ENCODE measurements at places on chromosomes 12 and 14.

DNA sequence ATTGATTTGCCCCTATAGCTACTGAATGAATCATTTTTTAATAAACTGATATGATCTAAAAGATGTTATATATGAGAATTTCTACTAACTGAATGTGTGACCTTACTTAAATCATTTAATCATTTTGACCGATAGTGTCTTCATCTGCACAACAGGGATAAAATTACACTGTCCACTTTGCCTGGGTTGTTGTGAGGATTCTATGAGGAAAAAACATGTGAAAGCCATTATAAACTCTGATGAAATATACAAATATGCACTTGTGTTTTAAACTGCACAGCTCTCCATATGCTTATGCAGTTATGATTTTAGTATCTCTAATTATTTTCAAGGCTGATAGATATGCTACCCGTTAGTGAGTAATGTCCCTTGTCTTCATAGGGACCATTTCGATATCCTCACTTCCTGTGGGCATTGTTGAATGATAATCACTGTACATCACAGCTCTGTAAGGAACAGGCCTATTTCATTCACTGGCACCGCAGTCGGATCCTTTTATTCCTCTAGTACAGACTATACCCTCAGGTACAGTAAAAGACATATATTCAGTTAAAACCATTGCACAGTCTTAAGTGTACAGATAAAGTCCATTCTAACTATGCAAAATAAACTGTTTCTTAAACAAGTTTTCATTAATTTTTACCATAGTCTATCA, 88.7 kb upstream of the RAP1B start:
- no peak for DNase-seq
- H3K27ac ChIP-seq, result no peak overlapping the region
- H3K27me3 ChIP-seq, result no peaks in the 10 kb centered on the region
- H3K36me3 ChIP-seq, result no peaks in the 10 kb centered on the region
- no peak overlapping the region for H3K4me3 ChIP-seq

DNA sequence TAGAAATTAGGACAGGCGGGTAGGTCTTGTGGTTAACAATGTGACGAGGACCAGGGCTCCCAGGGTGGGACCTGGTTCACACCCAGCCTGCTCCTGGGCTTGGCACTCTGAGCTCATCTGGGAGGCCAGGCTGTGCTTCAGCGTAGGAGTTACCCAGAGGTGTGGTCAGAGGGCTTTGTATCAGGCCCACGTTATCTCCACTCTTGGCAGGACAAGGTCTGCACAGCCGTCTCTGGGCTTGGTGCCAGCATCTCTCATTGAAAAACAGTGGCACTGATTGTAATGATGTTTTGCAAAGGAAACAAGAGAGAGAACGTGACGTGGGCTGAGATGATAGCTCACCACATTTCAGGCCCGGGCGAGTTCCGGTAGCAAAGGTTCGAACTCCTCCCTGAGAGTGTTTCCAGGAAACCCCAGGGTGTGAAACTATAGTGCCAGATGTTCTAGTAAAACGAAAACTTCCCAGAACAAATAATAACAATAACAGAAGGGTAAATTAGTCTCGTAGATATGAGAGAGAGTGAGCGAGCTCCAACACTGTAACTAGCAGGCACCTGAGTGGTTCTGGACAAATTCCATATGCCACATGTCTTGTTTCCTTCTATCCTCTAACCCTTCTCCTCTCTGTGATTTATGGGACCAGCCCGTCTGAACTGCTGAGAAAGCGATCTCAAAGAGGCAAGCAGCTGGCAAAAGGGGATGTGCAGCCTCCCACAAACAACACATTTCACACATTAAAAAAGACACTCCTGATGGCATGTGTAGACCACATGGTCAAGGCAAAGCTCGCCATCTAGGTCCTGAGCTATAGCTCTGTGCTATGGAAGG, 227.3 kb downstream of the KTN1 start:
- peak; percentile 16 for DNase-seq
- H3K4me3 ChIP-seq, result peak overlapping the region; percentile 56
- peaks cover 36% of the 10 kb centered on the region for H3K4me1 ChIP-seq
- H3K27me3 ChIP-seq, result no peaks in the 10 kb centered on the region

- no peak overlapping the region for H3K27ac ChIP-seq
- peaks cover 4% of the 10 kb centered on the region for H3K36me3 ChIP-seq
- peaks cover 28% of the 10 kb centered on the region for H3K4me1 ChIP-seq
- peak overlapping the region; percentile 90 for H3K4me3 ChIP-seq
- peaks cover 73% of the 10 kb centered on the region for H3K27me3 ChIP-seq
Measured at GRCh38 chr14:53955671-53956426, 776 bp downstream of the BMP4 start.

DNA sequence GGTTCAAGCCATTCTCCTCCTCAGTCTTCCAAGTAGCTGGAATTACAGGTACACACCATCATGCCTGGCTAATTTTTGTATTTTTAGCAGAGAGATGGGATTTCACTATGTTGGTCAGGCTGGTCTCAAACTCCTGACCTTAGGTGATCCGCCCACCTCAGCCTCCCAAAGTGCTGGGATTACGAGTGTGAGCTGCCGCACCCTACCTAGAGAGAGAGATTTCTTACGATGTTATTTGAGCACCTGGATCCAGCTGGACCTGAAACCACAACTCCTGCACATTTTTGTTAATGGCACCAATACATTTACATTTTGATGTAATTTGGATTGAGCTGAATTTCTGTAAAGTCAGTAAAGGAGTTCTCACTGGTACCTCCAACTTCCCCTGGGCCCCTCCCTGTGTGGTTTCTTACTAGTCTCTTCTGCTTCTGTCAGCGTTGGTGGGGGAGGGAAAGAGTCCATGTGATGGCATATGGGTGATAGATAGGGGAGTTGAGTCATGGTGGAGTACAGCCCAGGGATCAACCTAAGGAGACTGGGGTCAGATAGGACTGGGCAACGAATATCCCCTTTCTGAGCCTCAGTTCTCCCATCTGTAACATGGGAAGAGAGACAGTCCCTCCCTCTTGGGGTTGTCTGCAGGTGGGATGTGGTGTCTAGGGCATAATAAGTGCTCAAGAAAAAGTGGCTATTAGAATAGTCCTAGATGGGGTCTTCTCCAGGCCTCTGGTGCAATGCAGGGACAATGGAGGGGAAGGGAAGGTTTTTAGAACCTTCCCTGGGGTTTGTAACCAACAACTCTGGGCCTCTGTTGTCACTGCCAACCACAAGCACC, 83.3 kb upstream of the MED13L start:
- H3K36me3 ChIP-seq, result no peaks in the 10 kb centered on the region
- H3K27me3 ChIP-seq, result no peaks in the 10 kb centered on the region
- DNase-seq, result no peak
- peak overlapping the region; percentile 86 for H3K4me3 ChIP-seq
- peak overlapping the region; percentile 60 for H3K27ac ChIP-seq

GRCh38 chr14:89833120-89833532, 121.4 kb downstream of the EFCAB11 start:
- H3K27ac ChIP-seq, result no peak overlapping the region
- no peaks in the 10 kb centered on the region for H3K27me3 ChIP-seq
- no peak overlapping the region for H3K4me3 ChIP-seq
- no peak for DNase-seq

- H3K4me3 ChIP-seq, result no peak overlapping the region
- H3K4me1 ChIP-seq, result no peaks in the 10 kb centered on the region
- DNase-seq, result no peak
- H3K36me3 ChIP-seq, result no peaks in the 10 kb centered on the region
Measured at GRCh38 chr12:50032854-50033581, 7.7 kb upstream of the RACGAP1 start.

GRCh38 chr12:905261-906031, 44.0 kb downstream of the RAD52 start:
- peaks cover 24% of the 10 kb centered on the region for H3K36me3 ChIP-seq
- no peaks in the 10 kb centered on the region for H3K27me3 ChIP-seq

DNA sequence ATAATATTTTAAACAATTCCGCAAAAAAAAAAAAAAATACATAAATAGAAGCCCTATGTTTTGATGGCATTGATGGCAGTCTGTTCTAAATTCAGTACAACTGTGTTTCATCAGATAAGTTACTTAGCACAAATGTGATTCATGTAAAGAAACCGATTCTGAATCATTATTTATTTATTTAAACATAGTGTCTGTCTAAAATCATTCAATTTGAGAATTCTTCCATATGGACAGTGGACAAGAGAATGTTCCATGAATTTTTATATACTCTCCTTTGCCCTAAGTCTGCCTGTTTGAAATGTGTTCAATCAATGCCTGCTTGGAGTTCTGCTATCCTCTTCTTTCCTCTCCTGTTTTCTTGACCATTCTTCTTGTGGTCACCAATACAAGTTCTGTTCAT, 126.5 kb downstream of the PDE3A start:
- no peaks in the 10 kb centered on the region for H3K4me1 ChIP-seq
- no peak for DNase-seq
- H3K36me3 ChIP-seq, result no peaks in the 10 kb centered on the region
- H3K27me3 ChIP-seq, result peaks cover 4% of the 10 kb centered on the region
- H3K4me3 ChIP-seq, result no peak overlapping the region

DNA sequence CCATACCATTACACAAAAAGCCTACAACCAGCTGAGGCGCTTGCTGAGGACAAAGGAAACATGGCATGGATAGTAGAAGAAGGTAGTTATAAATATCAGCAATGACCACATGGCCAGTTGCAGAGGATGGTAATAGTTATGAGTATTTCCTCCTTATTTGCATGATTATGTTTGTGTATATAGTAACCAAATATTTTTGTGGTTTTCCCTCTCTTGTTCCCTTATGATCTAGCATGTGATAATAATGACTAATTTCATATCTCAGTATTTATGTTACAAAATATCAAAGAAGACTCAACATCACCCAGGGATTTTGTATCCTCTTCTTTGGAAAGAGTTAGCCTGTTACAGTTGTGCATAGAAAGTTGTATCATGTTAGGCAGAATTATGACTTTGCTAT, 13.5 kb upstream of the CATSPERB start:
- H3K4me1 ChIP-seq, result peaks cover 2% of the 10 kb centered on the region
- DNase-seq, result no peak
- H3K4me3 ChIP-seq, result no peak overlapping the region

GRCh38 chr14:27056586-27056985, 458.8 kb upstream of the NOVA1 start:
- no peak overlapping the region for H3K4me3 ChIP-seq
- H3K36me3 ChIP-seq, result no peaks in the 10 kb centered on the region
- no peaks in the 10 kb centered on the region for H3K27me3 ChIP-seq
- DNase-seq, result no peak
- H3K27ac ChIP-seq, result no peak overlapping the region

- no peaks in the 10 kb centered on the region for H3K4me1 ChIP-seq
- H3K27ac ChIP-seq, result no peak overlapping the region
- peaks cover 18% of the 10 kb centered on the region for H3K27me3 ChIP-seq
- no peak overlapping the region for H3K4me3 ChIP-seq
- no peaks in the 10 kb centered on the region for H3K36me3 ChIP-seq
Measured at GRCh38 chr14:76837524-76837923, 11.3 kb downstream of the LRRC74A start.

- no peak for DNase-seq
- H3K27ac ChIP-seq, result no peak overlapping the region
- no peak overlapping the region for H3K4me3 ChIP-seq
- H3K36me3 ChIP-seq, result no peaks in the 10 kb centered on the region
- peaks cover 3% of the 10 kb centered on the region for H3K4me1 ChIP-seq
Measured at GRCh38 chr14:104919993-104920315, 4.7 kb upstream of the PLD4 start.

DNA sequence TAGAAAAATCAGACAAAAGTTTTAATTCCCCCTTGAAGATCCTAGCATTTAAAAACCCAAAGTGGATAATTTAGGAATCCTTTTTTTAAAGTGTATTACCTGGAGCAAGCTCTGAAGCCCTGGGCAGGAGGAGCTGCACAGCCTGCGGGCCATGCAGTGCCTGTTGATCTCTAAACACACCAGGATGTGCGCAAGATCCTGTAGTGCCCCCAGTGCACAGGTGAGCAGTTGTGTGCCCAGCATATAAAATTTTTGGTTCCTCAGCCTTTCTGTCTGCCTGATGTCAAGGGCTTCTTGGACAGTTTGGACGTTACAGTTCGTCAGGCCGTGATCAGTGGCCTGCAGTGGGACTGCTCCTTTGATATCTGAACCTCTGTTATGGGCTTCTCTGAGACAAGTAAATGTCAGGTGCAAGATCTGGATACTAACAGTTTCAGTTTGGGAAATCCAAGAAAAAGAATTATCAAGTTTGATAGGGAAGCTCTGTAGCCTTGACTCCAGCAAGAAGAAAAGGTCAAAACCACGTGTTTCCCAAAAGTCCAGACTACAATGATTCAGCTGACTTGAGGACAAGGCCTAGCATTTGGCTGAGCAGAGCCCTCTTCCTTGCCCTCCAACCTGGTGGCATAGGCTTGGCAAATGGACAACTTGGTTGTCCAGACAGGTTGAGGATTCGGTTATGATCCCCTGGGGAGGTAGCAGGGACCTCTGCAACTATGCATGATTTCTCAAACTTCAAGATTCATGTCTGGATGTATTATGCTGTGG, 1.0 kb downstream of the ATXN7L3B start:
- H3K4me1 ChIP-seq, result peaks cover 43% of the 10 kb centered on the region
- peak overlapping the region; percentile 96 for H3K4me3 ChIP-seq
- peaks cover 7% of the 10 kb centered on the region for H3K36me3 ChIP-seq
- peak overlapping the region; percentile 100 for H3K27ac ChIP-seq
